DMS 273 treated with DMSO at 0.1 percent for 48 hours (cell line): ENCODE measurements at places on chromosomes 7 and 10.
A peak's percentile ranks its signal among the peaks of the same experiment; 100 is the strongest.

GRCh38 chr7:134485203-134485602 is 26.3 kb upstream of the AKR1B1 start:
- no peak for DNase-seq

- no peak for DNase-seq
Observed at GRCh38 chr7:135193615-135194081, 17.7 kb downstream of the WDR91 start.

DNA sequence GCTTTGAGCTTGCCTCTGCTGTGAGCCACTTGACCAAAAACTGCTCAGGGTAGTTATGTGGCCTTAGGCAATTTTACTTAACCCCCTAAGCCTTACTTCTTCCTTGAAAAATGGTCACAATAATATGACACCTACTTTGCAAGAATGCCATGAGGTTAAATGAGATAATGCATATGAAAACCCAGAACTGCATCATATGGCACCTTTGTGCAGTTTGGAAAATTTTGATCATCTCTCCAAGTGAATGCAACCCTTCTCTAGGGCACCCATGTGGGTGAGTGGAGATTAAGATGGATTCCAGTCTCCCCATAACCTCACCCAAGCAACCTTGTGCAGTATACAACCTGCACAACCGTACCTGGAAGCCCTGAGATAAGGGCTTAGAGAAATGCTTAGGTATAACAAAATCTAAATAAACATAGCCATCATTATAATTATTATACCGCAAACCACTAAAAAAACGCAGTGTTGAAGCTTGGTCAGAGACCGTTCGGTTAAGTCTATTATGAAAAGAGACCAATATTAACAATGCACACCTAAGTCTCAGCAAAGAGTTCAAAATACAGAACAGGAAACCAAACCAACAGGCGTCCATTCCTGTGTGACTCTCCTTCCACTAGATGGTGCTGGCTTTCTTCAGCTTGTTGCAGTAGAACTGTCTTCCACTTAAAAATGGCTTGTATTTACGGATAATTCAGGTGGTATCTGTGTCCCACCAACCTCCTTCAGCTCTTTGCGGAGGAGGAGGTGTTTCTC is 21.0 kb upstream of the ASB15 start:
- DNase-seq: peak; percentile 26

GRCh38 chr10:43904301-43904700 is 255.6 kb upstream of the ZNF32 start:
- no peak for DNase-seq

DNA sequence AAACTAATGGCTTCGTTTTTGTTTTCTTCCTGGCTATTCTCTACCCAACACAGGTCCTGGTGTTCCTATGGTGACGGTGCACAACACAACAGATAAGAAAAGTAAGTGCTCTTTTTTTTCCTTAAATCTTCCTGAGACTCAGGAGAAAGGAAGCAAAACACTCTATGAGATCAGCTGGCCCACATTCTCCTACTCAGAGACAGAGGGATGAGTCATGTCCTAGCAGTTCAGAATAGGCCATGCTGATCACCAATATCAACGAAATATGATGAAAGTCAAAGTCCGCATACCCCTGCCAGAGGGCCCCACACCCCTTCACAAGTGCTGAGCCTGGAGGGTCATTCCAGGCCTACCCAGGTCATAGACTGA is 149.2 kb downstream of the PAXIP1 start:
- DNase-seq: no peak

GRCh38 chr10:43383204-43383971 is 12.0 kb downstream of the FXYD4 start:
- no peak for DNase-seq

DNA sequence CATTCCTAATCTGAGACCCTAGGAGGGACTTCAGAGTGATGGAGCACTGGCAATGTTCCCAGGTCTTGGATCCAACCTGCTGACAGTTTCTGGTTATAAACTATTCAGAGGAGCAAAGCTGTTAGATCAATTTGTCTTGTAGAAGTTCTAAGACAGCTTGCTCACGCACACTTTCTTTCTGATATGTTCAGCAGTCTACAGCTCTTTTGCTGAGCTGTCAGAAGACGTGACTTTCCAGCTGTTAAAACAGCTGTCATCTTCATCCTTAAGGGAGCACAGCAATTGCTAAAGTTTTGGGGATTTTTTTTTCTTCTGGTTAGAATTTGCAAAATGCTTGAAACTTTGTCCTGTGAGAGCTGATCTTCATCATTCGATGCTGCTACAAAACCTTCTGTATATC is 823.1 kb downstream of the SORCS1 start:
- DNase-seq: no peak

- DNase-seq: peak; percentile 57
Observed at GRCh38 chr7:83936056-83936708, 258.4 kb downstream of the SEMA3A start.

- DNase-seq: no peak
Observed at GRCh38 chr10:129694691-129695243, 227.7 kb downstream of the MGMT start.

DNA sequence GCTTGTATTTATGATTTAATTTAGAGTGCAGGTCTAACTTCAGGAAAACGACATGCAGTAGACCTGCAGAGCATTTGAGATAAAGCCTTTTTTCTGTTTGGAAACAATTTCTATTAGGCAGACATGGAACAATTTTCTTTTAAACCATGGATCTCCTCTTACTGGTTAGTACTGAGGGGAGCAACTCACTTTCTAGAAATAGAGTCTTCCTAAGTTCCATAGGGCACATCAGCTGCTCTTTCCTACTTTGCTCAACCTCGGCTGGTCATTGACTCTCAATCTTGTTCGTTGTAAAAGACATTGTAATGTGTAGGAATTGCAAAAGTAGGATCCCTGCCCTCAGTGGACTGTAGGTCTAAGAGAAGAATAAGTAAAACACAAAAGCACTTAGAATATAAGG is 58.0 kb downstream of the PLXDC2 start:
- DNase-seq: no peak

DNA sequence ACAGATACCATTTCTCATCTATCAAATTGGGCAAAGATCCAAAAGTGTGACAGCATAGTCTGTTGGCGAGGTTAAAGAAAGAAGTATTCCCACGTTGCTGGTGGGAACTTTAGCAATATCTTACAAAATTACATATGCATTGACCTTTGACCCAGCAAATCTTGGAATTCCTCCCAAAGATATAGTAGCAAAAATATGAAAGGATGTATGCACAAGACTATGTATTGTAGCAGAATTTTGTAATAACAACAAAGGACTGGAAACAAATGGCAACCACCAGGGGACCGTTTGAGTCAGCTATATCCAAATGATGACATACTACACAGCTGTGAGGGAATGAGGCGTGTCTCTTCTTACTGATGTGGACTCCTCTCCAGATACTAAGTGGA is 50.2 kb downstream of the KCNH2 start:
- DNase-seq: no peak

GRCh38 chr7:16271990-16272665 is 149.2 kb downstream of the CRPPA start:
- no peak for DNase-seq
